ENCODE measurements at places on chromosomes 13 and 19.

DNA sequence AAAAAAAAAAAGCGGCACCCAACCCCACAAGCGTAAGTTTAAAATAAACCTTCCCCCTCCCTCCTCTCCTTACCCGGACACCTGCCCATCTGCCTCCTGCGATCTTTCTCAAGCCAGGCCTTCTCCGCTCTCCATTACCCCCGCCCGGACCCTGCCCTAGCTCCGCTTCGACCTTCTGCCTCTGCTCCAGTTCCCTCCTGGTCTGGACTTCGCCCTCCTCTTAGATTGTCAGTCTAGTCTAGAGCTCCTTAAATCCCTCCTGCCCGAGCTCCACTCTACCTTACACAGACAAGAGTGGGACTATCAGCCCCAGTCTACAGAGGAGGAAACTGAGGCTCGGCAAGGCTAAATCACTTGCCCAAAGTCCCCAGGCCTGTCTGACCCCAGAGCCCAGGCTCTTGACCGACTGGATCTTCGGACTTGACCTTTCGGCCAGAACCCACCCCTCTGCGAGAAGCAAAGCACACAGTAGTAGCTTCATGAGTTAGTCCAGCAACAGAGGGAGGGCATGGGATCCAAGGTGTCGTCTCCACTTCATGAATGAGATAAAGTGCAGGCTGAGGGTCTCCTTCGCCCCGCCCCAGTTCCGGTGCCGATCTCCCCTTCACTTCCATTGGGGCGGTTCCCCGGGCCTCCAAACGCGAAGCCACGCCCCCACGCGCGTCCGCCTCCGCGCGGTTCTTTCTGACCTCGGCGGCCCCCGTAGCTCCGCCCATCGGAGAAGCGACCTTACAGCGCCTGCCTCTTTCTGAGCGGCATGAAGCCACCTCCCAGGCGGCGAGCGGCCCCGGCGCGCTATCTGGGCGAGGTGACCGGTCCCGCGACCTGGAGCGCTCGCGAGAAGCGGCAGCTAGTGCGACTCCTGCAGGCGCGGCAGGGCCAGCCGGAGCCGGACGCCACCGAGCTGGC, at the start of gene SNAPC2:
SNAPC2 (plus strand) TSS at position 729 of the 909 bp plus-strand sequence; CDS start at position 758, 29 bp downstream.
- peak; percentile 97 for DNase-seq

DNA sequence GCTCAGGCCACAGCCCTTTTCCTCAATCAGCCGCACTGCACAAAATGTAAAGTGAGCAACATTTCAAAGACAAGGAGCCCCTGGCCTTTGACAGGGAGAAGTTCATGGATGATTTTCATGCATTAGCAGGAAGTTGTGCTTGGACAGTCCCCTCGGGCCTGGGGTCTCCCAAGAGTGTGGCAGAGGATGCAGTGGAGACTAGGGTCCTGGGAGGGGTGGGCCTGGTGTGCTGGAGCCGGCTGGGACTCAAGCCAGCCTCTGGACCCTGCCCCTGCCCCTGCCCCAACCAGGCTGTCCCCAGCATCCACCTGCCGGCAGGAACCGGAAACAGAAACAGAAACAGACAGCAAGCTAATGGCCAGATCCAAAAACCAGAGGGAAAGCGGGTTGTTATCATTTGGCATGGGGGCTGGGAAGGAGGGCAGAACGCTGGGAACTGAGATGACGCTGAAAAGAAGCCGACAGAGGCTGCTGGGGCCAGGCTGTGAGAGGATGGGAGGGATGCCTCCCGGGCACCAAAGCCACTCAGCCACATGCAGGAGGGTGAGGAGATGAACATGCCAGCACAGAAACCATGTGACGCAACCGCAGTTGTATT, 2.3 kb downstream of the GAS6 start:
- no peak for DNase-seq

- DNase-seq: no peak
Measured at GRCh38 chr13:33349986-33350826, 64.7 kb upstream of the STARD13 start.

GRCh38 chr13:80341101-80341755, at the start of gene SPRY2:
Gene SPRY2, minus strand, starts transcription at chr13:80341126. Its CDS starts 3,421 bp downstream, at chr13:80337705.
- no peak for DNase-seq
